ENCODE measurements at places on chromosomes 6 and 20.

GRCh38 chr20:20371681-20372080, 3.8 kb downstream of the INSM1 start:
- no peak for DNase-seq

GRCh38 chr6:129491436-129491835, 218.5 kb downstream of the ARHGAP18 start:
- DNase-seq, result no peak

DNA sequence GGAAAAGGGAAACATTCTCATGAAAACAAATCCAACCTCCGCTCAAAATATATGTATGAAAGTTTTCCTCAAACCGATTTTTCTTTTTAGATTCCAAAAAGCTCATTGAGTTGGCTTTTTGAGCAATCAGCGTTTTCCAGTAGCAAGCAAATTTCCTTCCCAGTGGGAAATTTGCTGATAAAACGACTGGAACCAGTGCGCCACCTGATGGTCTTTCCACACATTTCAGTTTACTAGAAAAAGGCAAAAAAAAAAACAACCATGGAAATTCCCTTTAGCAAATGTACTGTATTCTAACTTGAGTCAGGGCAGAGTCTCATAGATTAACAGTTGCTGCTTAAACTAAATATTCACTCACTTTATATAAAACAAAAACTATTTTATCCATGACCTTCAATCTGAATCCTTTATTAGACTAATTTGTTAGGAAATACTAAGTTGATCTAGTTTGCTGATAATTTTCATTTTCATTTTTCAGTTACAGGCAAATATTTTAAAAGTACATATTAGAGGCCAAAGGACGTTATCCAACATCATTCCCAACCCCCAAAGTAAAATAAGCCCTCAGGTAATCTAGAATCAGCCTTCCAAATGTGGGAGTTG, 271.5 kb downstream of the FOXA2 start:
- DNase-seq, result no peak

DNA sequence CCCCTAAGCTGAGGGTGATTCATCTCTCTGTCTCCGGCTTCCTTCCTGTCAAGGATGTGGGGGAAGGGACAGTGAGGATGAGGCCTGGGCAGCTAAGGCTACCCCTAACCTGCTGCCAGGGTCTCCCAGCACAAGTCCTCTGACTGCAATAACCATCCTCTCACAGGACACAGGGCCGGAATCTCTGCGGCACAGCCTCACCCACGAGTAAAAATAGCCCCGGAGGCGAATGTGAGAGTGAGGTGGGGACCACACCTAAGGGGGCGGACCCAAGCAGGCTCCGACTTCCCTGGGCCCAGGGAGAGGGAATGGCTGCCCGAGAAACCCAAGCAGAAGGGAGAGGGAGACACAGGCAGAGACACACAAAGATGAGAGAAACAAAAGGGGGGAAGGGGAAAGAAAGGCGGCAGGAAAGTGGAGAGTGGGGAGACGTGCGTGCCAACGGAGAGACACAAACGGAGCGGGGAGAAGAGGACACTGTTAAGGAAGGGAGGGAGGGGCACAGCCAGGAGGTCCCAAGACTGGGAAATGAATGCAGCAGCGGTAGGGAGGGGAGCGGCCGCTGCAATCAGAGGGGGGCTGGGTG, 1.4 kb downstream of the CLIC1 start:
- DNase-seq, result no peak

- DNase-seq, result no peak
These were observed 40.6 kb upstream of the SAMD5 start for GRCh38 chr6:147467886-147468285.

DNA sequence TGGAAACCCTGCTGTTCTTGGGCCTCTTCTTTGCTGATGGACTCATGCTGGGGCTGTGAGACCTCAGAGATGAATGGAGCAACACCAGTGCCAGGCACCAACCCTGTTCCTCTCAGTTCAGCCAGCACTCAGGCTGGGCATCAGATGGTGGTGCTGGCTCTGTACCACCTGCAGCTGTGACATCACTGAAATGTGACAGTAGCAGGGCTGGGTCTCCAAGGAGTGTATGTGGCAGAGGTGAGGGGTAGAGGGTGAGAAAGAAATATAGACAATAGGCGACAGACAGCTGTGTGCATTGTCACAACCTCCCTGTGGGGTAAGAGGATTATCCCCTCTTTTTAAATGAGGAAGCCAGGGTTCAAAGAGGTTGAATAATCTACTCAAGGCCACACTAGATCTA, at the start of gene TP53TG5:
Gene TP53TG5 (minus strand): TSS at position 135 of the 400 bp plus-strand sequence. CDS start 89 bp downstream, at position 46.
- DNase-seq, result no peak

- DNase-seq, result no peak
These were observed 250.1 kb downstream of the ATXN1 start for GRCh38 chr6:16511040-16511660.

- no peak for DNase-seq
These were observed 17.3 kb upstream of the ID1 start for GRCh38 chr20:31587545-31588389.

DNA sequence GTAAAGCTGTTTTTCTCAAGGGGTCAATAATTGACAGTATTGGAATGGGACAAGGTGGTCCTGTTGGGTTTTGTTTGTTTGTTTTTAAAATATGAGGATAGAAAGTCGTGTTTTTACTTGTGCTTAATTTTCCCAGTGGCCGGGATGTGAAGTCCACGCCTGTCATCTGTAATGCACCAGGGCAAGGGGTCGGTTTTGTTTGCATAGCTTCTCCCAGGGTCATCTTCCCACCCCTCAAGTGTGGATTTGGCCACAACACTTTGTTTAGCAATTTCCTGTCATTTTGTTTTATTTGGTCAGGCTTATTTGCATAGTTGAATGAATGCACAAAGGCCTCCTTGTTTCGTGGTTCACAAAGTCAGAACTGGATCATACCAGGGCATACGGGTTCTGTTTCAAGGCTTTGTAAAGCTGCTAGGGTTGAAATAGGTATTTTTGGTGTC, 29.8 kb downstream of the SYNJ2 start:
- no peak for DNase-seq

DNA sequence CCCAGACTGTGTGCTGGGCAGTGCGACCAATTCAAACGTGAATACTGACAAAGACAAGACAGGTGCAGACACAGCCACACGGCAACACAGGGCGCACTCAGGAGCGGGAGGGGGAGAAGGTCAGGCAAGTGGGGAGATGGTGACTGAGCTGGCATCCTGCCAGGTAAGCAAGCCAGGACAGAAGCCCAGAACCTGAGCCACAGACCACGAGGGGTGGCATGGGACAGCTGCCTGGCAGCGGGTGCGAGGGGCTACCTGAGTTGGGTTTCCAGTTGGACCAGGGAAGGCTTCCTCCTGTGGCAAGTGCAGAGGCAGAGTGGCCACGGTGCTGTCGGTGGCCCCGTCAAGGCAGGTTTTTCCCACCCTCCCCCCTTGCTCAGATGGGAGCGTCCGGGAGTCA, 215.2 kb upstream of the ARID1B start:
- DNase-seq, result no peak

DNA sequence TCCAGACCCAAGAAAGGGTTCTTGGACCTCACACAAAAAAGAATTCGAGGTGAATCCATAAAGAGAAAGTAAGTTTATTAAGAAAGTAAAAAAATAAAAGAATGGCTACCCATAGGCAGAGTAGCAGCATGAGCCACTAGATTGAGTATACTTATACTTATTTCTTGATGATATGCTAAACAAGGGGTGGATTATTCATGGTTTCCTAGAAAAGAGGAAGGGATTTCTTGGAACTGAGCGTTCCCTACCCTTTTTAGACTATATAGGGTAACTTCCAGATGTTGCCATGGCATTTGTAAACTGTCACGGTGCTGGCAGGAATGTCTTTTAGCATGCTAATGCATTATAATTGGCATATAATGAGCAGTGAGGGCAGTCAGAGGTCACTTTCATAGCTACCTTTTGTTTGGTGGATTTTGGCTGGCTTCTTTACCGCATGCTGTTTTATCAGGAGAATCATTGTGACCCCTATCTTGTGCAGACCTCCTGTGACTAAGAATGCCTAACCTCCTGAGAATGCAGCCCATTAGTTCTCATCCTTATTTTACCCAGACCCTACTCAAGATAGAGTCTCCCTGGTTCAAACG, 44.3 kb downstream of the TENT5A start:
- no peak for DNase-seq
